ENCODE measurements at places on chromosomes 6 and 20.

DNA sequence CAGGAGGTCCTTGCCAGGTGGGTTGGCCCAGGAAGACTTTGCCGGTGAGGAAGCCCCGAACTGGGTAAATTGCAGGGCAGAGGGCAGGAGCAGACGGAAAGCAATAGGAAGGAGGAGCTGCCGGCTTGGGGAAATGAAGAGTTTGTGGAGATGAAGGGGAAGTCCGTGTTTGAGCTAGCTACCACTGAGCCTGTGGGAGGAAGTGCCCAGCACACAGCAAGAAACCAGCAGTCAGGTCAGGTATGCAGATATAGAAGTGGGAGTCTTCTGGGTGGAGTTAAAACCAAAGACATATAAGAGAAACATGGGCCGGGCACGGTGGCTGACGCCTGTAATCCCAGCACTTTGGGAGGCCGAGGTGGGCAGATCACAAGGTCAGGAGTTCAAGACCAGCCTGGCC, 34.7 kb downstream of the CD24 start:
- DNase-seq: no peak

DNA sequence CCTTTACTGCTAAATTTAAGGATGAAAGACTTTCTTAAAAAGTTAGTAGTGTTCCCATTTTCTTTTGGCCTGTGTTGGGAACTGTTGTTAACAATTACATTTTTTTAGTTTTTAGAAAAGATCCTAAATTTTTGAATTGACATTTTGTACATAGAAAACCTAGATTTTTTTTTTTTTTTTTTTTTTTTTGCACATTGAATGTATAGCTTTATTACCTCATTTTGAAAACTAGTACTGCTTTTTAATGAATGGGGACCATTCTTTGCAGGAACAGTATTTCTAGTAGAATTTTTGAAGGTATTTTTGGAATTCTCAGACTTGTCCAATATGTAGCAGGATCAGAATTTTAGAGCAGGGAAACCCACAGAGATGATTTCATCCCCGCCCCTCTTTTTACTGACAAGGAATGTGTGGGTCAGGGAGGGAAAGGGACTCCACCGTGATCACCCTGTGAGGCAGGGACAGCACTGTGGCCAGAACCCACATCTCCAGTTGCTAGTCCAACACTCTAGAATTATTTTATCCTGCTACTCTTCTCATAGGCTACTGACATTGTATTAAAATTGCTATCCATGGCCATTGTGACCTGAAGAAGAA, 154.4 kb upstream of the SUPT3H start:
- DNase-seq: no peak

GRCh38 chr20:17936761-17937732, 31.5 kb downstream of the SNX5 start:
- no peak for DNase-seq

GRCh38 chr6:21201187-21201586, 392.4 kb upstream of the SOX4 start:
- no peak for DNase-seq

DNA sequence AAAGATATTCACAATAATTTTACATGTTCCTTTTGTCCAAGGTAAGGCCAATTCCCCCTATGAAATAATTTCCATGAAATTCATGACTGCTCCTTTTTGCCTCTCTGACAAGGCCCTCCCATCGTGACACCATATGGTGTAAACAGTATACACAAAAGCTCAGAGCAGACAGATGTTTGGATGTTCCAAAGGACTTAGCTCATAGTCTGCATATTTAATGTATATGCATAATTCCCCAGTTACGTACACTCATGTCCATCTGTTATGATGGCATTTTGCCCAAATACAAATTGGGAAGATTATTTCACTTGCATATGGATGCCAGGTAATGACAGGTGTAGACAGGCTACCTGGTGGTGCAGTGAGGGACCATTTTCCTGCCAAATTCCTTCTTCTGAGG, 376.5 kb downstream of the KHDRBS2 start:
- no peak for DNase-seq

DNA sequence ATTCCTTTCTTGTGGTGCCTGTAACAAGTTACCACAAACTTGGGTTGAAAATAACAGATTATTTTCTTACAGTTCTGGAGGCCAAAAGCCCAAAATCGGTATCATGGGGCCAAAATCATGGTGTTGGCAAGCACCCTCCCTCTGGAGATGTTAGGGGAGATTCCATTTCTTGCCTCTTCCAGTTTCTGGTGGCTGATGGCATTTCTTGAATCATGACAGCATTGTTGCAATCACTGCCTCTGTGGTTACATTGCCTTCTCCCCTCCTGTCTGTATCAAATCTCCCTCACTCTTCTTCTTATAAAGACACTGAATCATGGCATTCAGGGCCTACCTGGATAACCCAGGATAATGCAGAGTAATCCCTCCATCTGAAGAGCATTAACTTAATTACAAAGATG, 17.9 kb upstream of the TENT5A start:
- no peak for DNase-seq

GRCh38 chr6:126873351-126873750, 245.1 kb upstream of the RSPO3 start:
- no peak for DNase-seq

DNA sequence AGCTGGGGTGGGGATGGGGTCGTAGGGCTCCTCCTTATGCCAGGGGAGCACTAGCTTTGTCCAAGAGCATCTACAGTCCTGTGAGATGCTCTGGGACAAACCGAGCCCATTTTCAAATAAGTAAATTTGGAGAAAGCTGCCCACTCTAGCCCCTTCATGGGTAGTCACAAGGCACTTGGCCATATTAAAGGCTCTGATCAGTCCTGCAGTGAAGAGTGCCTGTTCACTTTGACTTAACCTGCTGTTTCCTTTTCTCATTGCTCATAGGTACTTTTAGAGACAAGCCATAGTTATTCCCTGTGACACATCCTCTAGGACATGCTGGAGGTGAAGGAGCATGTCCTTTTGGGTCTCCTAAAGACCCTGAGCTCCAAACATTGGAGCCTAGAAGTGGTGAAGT, 38.4 kb downstream of the FAM110A start:
- no peak for DNase-seq

DNA sequence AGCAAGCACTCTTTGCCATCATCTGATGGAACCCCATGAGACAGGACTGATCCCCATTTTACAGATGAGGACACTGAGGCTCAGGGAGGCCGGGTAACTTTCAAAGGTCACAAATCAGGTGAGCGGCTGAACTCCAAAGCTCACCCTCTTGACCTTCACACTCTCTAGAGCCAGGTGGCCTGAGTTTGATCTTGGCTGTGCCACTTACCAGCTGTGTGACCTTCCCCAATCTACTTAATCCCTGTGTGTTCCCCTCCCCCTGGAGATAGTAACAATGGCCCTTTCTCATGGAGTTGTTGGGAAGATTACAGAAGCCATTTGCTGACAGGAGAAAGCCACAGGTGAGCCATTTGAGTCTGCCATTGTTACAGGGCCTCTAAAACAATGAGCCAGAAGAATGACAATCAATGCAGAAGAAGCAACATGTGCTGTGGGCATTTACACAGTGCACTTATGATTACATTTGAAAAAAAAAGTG, 34.5 kb downstream of the BMP7 start:
- DNase-seq: no peak

GRCh38 chr20:6837730-6838129, 70.2 kb downstream of the BMP2 start:
- DNase-seq: no peak

- DNase-seq: no peak
These were observed 229.4 kb downstream of the ANKRD60 start for GRCh38 chr20:57998981-57999464.

DNA sequence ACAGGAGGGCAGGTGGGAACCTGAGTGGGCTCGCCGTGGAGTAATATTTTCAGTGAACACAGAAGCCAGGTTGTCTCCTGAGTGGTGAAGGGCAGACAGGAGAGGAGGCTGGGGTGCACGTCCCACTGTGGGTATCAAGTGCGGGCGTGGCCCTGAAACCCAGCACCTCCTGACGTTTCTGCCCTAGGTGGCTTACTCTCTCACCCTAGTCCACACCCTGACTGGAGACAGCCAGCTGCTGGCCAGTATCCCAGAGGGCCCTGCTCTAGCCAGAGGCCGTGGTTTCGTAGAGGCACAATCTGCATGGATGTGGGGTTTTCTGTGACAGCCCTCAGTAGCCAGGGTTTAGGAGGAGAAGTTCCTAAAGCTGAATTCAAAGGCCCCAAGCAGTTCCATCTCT, 86.7 kb downstream of the TRERF1 start:
- DNase-seq: no peak

- no peak for DNase-seq
These were observed 266.3 kb downstream of the CDC5L start for GRCh38 chr6:44653761-44654218.

- no peak for DNase-seq
These were observed 19.3 kb upstream of the SASH1 start for GRCh38 chr6:148323344-148323743.

DNA sequence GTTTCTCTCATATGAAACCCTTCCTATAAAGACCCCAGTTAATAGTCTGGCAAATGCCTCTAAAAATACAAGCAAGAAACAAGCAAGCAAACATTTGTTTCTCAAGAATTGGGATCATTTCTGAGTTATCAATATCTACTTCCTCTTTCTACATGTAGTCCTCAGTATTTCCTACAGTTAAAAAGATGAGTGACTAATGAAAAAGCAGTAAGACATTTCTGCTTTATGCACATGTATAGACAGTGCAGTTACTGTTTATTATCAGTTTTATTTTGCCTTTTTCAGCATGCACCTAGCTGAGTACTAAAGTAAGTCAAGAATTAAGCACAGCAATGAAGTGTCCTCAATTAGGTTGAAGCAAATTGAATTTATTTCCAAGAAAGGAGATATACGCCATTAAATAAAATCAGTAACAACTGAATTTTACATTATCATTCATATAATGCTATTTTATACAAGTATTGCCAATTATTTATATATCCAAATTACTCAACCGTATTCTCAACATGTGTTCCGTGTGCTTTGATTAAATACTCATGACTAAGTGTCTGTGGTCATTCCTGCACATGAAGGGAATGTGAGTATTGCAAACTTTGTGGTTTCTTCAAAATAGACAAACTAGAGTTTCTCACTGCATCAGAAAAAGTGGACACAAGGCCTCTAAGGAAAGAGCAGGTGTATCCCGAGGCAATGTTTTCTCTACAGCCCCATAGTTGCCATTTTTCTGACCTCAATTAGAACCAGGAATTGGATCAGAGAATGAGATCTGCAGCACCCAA, 159.3 kb upstream of the MARCKS start:
- DNase-seq: no peak

GRCh38 chr6:113047932-113048331, 700.8 kb downstream of the RFPL4B start:
- DNase-seq: no peak

- DNase-seq: no peak
These were observed 143.7 kb upstream of the PTPN1 start for GRCh38 chr20:50366270-50367103.

DNA sequence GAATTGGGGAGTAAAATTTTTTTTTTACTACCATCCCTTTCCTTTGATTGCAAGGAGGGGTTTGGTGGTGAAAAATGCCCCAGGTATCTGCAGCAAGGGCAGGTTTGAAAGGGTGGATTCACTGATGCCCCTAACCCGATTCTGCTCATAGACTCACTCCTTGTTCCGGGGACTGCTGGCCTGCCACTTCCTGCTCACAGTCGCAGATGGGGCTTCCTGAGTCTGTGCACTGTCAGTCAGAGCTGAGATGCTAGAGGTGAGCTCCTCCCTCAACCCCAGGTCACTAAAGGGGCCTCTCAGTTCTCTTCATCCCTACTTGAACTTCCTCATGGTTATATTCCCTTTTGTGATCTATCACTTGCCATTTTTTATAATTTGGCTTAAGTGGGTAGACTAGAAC, 357.9 kb downstream of the FARS2 start:
- no peak for DNase-seq

- DNase-seq: no peak
These were observed 4.4 kb upstream of the STX16 start for GRCh38 chr20:58646703-58647102.

DNA sequence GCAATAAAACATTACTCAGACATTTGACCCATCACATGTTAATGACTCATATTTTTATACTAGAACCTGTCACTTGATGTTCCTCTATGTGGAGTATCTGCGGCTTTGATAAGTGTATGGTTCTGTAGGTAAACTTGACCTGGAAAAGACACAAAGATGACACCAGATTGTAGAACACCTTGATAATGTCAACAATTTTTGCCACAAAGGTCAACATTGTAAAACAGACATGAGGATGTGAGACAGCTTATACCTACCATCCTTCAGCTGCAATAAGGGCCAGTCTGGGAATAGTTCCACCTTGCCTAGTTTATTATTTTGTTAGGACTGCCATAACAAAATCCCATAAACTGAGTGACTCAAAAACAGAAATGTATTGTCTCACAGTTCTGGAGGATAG, 202.4 kb downstream of the LMBRD1 start:
- DNase-seq: no peak

- no peak for DNase-seq
These were observed 188.7 kb upstream of the GMDS start for GRCh38 chr6:2434116-2434515.

- no peak for DNase-seq
These were observed 898.0 kb upstream of the EYS start for GRCh38 chr6:66605011-66605410.

DNA sequence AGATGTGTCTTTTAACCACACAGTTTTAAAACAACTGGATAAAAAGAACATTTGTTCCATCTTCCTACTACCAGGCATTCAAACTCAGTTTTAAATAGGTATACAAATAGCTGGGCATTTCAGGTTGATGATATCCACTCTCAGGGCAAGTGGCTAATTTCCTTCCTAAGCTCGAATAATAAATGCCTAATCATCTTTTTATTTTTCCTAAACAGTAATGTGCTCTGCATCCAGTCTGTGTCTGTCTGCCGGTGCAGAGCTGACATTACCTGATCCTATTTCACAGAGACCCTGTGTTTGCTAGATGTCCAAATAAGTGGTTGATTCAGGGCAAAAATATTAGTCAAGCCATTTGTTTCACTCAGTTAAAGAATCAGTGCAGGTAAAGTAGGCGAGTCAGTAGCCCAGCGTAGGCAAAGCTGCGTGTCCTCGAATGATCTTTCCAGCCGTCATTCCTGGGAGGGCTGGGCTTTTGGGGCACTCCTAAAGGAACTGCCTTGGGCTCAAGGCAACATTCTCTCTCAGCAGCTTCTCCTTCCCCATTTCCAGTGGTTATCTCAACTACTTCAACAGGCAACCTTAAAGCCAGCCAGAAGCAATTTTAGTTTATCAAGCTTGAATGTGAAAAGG, 74.2 kb upstream of the BMP2 start:
- no peak for DNase-seq

- DNase-seq: no peak
These were observed 126.5 kb upstream of the AFDN start for GRCh38 chr6:167700199-167700598.

DNA sequence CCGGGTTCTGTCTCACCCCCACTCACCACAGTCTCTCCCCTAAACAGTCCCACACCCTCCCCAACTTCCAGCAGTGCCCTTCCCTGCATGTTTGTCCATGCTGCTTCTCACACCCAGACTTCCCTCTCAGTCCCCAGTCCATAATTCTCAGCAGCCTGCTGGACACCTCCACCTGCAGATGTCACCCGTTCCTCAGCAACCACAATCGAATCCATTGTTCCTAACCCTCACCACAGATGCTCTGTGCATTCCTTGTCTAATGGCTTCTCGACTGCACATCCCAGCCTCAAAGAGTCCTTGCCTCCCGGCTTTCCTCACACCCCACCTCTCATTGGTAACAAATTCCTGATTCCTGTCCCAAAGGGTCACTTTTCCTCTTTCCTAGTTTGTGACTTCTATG, 55.6 kb downstream of the GOPC start:
- no peak for DNase-seq

GRCh38 chr20:21554985-21555384, 41.1 kb upstream of the NKX2-2 start:
- no peak for DNase-seq
